ENCODE measurements at places on chromosomes 1 and 21. TPM values are rescaled to one million over a fixed set of nuclear protein-coding genes. Genes with fewer than 3 reads are reported as not detected.
A peak's percentile ranks its signal among the peaks of the same experiment; 100 is the strongest.

DNA sequence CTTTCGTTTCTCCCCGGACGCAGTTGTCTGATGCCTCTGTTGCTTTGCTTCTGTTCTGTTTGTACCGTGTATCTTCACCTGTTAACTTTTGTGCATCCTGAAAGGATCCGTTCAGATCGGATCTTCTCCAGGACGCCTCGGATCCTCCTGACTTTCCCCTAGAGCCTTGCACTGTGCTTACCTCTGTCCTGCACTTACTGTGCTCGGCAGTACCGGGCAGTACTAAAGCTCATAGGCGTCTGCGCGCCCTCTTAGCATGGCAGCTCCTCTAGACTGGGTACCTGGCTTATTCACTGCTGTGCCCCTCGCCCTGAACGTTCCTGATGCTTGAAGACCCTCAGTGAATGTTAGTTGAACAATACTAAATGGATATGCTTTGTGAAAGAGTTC is 934 bp downstream of the SCP2 start:
- no peak for DNase-seq

The GBP7 gene
- not detected for total RNA-seq

The TNNI3K gene
- total RNA-seq = not detected

The PIP5K1A gene
- 102 TPM for total RNA-seq

- DNase-seq = no peak
These were observed 157.8 kb upstream of the KAZN start for GRCh38 chr1:14440731-14441130.

The FMO2 gene
- total RNA-seq = not detected

The NOS1AP gene
- total RNA-seq = 4.8 TPM

DNA sequence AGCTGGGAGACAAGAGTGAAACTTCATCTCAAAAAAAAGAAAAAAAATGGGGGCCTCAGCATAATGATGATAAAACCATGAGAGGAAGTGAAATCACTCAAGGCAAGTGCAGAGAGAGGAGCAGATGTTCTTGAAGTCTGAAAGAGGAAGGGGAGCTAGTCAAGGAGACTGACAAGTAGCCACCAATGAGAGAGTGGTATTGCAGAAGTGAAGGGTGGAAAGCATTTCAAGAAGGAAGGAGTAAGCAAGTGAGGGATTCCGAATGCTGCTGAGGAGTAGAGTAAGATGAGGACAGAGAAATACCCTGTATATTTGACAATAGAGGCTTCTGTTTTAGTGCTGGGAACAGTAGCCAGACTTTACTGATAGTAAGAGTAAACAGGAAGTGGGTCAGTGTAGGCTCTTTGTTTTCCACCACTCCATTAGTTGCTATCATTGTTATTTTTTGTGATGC is 2.9 kb downstream of the TATDN3 start:
- no peak for DNase-seq

GRCh38 chr1:27418326-27419185 is 26.1 kb downstream of the GPR3 start:
- no peak for DNase-seq

GRCh38 chr1:171913385-171913784 is 72.1 kb downstream of the DNM3 start:
- DNase-seq = no peak

DNA sequence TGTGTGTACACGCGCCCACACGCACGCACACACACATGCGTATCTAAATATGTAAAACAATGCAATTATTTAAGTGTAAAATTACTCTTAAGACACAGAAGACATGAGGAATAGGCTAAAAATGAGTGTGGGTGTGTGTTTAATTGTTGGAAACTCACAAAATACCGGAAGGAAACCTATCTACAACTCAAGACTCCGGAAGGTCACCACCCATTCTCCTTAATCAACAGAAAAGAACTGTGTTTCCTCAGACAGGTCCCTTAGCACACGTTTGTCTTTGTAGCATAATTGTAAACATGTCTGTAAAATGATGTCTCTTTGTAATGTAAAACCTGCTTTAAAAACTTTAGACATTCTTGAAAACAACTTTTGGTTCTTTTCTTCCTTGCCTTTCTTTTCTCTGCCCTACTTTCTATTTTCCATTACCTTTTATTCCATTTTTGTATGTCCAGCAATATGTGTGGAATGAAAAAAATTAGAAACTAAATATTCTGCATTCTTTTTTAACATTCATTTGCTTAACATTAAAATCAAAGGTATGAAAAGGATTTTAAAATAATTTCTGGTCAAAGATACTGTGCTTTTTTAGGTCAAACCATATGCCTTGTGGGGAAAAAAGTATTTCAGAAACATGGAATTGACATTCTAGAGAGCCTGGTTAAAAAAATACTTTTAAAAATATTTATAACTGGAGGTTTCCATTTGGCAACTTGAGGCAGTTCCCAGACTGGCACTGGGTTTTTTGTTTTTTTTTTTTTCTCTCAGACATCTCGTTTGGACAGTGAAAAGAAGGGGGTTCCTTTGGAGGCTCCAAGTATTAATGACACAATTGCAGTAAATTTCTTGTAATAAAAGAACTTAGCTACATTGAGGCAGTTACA is 46.2 kb downstream of the ATP5PF start:
- DNase-seq = no peak

The IL23R gene
- total RNA-seq = not detected

DNA sequence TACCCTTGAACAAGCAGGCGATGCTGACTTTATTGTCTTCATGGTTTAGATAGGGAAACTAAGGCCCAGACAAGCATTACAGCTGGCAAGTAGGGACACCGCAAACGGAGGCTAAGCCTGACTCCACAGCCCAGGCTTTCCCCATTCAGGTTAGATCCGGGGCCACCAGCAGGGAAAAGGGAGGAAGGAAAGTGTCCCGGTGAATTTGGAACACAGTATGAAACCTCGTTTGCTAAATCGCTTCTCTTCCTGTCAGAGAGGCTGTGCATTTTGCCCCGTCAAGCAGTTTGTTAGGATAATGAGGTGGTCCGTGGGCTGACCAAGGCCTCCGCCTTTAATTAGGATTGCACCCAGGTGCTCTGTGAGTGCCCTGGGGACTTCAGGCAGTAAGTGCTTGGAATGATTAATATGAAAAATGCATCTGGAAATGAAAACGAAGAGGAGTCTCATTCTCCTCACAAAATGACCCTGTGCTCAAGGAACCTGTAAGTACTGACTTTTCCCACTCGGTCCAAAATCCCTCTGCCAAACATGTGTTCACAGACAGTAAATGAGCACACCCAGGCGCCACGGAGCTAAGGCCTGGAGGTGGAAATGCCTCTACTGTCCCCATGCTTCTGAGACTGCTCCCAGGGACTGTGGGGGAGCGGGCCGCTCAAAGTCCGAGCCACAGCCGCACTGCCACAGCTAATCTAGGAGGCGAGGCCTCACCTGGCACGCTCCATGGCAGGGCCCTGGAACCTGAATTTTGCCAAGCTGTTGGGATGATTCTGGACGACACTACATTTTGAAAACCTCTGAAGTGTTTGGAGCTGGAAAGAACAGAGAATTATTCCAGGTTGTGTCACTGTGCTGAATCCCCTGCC is 234.1 kb downstream of the SDCCAG8 start:
- no peak for DNase-seq

- DNase-seq = peak; percentile 57
These were observed 351.3 kb upstream of the RUNX1 start for GRCh38 chr21:35400233-35400939.

- no peak for DNase-seq
These were observed 1.9 kb upstream of the MGST3 start for GRCh38 chr1:165629151-165629550.

- DNase-seq = no peak
These were observed 26.0 kb upstream of the GBP6 start for GRCh38 chr1:89337903-89338302.

DNA sequence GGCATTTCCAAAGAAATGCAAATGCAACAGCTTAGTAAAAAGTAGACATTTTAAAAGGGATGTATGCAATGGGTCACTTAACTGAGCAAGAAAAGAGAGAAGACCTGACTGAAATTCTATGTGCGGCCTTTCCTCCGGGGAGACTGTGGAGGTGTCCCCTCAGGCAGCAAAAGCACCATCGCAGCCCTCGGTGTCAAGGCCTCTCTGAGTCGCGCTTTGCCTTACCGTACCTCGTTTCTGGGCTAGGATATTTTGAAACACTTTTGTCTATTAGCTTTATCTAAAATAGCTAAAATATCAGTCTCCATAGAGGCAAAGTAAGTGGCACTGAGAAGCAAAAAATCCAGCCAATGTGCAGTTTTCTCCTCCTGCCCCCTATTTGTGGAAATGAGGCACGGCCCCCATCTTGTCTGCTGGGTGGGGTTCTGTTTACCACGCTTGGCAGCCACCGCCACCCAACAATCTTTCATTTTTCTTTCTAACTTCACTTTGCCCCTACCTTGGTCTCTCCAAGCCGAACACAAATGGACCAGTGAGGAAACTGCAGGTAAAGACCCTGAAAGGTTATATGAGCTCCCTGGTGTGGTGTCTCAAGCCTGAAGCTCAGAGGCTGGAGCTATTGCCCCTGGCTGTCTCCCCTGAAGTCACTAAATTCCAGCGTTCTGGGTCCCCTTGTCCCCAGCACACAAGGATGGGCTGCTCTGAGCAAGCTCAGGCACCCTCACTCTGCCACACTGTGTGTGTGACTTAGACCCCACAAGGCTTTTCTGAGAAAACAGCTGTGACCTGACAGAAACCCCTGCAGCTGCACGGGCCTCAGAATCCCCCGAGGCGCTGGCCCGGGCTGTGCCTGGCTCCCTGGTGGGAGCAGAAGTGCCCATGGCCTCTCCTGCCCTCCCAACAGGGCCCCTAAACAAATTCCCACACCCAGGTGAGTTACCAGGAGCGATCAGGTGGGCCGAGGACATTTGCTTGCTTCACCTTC is 1.6 kb downstream of the CD247 start:
- peak; percentile 44 for DNase-seq

GRCh38 chr1:226656601-226657277 is 82.3 kb downstream of the ITPKB start:
- no peak for DNase-seq

DNA sequence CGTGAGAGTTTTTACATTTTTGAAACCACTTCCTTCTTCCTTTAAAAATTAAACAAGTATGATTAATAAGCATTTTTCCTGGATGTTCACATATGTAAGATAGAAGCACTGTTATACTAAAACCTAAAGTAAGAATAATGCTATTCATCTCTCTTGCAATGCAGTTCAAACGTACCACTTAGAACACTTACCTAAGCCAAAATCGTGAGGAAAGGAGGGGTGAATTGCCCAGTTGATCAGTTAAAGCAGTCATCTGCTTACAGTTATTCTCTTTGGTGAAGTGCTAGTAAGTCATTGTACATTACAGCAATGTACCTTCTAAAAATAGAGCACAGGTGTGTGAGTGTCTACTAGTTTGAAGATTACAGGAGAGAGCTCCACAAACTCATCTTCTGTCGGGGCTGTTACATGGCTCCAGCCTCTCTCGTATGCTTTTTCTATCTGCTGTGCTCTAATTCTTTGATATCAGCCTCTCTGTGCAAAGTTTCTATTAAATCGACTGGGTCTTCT is 3.4 kb downstream of the NCAM2 start:
- DNase-seq = no peak

DNA sequence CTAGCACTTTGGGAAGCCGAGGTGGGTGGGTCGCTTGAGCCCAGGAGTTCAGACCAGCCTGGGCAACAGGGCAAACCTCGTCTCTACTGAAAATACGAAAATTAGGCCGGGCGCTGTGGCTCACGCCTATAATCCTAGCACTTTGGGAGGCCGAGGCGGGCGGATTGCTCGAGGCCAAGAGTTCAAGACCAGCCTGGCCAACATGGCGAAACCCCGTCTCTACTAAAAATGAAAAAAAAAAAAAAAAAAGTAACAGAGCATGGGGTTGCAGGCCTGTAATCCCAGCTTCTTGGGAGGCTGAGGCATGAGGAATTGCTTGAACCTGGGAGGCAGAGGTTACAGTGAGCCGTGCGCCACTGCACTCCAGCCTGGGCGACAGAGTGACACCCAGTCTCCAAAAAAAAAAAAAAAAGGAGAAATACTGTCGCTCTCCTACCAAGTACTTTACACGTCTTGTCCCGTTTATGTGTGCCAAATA is 724 bp upstream of the NEK2 start:
- no peak for DNase-seq

DNA sequence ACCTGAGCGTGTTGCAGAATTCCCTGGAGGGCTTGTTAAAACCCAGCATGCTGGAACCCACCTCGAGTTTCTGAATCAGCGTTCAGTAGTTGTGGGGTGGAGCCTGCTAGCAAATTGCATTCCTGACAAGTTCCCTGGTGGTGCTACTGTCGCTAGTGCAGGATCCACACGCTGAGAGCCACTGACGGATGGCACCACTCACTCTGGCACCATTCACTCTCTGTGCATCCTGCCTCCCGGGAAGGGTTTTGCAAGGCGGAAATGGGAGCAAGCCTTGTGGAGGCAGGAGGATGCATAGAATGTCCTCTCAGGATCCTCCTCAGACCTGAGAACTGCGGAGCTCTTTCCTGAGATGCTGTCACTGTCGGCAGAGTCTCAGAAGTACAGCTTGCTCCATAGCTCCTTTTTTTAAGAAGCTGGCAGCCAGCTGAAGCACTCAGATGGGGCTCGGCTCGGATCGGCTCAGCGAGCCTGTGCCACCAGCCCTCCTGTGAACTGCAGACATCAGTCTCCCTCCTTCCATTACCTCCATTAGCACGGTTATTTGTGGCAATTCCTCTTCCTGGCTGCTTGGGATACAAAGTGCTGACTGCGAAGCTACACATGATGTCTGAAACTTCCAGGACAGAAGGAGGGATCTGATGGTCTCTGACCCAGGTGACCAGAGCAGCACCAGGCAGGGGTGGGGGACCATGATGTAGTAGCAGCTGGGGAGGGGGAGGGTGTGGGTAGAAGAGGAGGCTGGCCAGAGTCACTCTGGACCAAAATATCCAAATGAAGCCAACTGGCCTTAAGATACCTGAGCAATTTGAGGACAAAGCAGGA is 89.6 kb downstream of the C1orf94 start:
- DNase-seq = peak; percentile 67

The UBQLN4 gene
- 62.5 TPM for total RNA-seq

GRCh38 chr1:15504436-15504835 is 19.6 kb downstream of the CASP9 start:
- no peak for DNase-seq

The OR2M2 gene
- not detected for total RNA-seq

The JAM2 gene
- total RNA-seq = 4.0 TPM

DNA sequence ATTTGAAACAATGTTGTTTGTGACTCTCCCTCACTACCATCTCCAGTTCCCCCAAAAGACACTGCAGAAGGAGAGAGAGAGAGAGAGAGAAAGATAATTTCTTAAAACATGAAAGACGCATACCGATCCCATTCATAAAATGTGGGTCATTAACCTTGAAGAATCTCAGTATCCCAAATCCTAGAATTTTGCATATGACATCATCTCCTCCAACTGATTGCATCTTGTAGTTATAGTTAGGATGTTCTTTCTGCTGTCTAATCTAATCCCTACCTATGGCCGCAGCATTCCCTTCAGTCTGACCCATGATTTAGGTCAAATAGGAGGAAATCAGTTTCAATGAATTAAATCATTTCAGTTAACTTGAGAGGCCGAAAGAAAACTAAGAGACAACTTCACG is 142.4 kb upstream of the ETS2 start:
- DNase-seq = no peak

DNA sequence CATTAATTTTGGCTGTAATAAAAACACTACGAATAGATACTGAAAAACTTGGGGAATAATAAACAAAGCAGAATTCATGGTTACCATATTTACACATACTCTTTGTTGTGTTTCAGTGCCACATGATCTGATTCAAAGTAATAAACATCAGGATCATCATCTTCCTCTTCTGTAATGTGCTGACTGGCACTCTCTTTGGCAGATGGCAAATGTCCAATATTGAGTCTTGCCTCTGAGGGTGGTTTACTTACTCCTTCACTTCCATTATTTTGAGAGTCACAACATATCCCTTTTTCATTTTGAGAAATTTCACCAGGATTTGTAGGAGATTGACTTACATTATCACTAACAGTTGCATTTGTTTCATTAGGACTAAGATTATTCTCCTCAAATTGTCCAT is 50.7 kb downstream of the ZZZ3 start:
- DNase-seq = no peak

Measured in endodermal cell (in vitro differentiated cells).